ENCODE measurements at places on chromosomes 6 and 20. TPM values are rescaled to one million over a fixed set of nuclear protein-coding genes. Genes with fewer than 3 reads are reported as not detected.

NFATC2 gene
- total RNA-seq: 55.8 TPM

RHAG gene
- total RNA-seq: not detected

DNAH8 gene
- total RNA-seq: not detected

GRCh38 chr20:50663095-50663821, 28.1 kb downstream of the RIPOR3 start:
- no peak overlapping the region for H3K4me3 ChIP-seq
- no peaks in the 10 kb centered on the region for H3K36me3 ChIP-seq
- no peak for DNase-seq
- H3K4me1 ChIP-seq: no peaks in the 10 kb centered on the region
- no peak overlapping the region for H3K27ac ChIP-seq

- no peaks in the 10 kb centered on the region for H3K4me1 ChIP-seq
- no peak overlapping the region for H3K4me3 ChIP-seq
- DNase-seq: no peak
- no peaks in the 10 kb centered on the region for H3K27me3 ChIP-seq
- no peak overlapping the region for H3K27ac ChIP-seq
- H3K36me3 ChIP-seq: no peaks in the 10 kb centered on the region
These were observed 17.2 kb upstream of the SNAP25 start for GRCh38 chr20:10201321-10201870.

GRCh38 chr6:123329337-123329736, 307.4 kb downstream of the TRDN start:
- H3K27me3 ChIP-seq: no peaks in the 10 kb centered on the region
- no peaks in the 10 kb centered on the region for H3K4me1 ChIP-seq
- DNase-seq: no peak
- no peaks in the 10 kb centered on the region for H3K36me3 ChIP-seq

DNA sequence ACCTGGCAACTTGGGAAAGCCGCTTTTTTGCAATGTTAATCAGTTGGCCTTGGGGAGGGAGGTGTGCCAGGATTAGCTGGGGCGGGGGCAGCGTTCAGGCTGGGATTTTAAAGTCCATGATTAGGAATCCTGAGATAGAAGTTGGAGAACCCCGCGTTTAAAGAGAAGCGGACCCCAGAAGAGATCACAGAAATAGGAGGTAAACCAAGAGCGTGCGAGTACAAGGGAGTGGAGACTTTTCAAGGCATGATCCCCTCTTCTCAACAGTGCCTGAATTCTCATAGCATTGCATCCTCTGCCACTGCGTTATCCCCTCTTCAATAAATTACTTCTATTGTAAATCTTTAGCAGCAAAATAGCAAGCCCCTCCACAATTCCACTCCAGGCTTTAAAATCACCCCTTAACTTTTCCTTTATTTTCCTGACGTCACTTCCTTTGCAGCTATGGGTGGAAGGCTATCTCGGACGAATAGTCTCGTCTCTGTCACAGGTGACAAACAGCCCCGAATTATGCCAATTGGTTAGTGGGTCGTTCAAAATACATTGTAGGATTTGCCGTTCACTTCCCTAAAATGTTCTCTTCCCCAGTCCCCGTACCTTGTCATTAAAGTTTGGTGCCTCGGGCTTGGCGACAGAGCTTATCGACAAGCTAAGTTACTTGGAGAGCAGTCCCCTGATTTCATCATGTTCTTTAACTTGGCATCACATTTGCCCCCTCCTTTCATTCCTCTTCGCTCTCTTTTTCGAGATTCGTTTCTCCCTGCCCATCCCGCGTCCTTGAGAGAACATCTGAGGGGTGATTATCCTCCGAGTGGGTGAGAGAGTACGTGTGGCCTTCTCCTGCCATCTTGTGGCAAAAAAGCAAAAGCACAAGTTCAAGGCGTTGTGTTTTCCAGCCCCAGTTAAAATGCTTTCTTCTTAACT, 17.1 kb downstream of the OR2B2 start:
- H3K27ac ChIP-seq: no peak overlapping the region
- peaks cover 14% of the 10 kb centered on the region for H3K36me3 ChIP-seq
- no peak overlapping the region for H3K4me3 ChIP-seq
- no peaks in the 10 kb centered on the region for H3K27me3 ChIP-seq

- H3K27ac ChIP-seq: no peak overlapping the region
- DNase-seq: no peak
These were observed 218.1 kb upstream of the MCHR2 start for GRCh38 chr6:100212131-100212530.

Measured in activated CD8-positive, alpha-beta T cell treated with anti-CD3 and anti-CD28 coated beads, Interleukin-2, amount 10 ng/mL, durations not matched to agents 7 days and 5 days (primary cell).